ENCODE measurements at places on chromosomes 16 and 17. TPM values are rescaled to one million over a fixed set of nuclear protein-coding genes. Genes with fewer than 3 reads are reported as not detected.

DNA sequence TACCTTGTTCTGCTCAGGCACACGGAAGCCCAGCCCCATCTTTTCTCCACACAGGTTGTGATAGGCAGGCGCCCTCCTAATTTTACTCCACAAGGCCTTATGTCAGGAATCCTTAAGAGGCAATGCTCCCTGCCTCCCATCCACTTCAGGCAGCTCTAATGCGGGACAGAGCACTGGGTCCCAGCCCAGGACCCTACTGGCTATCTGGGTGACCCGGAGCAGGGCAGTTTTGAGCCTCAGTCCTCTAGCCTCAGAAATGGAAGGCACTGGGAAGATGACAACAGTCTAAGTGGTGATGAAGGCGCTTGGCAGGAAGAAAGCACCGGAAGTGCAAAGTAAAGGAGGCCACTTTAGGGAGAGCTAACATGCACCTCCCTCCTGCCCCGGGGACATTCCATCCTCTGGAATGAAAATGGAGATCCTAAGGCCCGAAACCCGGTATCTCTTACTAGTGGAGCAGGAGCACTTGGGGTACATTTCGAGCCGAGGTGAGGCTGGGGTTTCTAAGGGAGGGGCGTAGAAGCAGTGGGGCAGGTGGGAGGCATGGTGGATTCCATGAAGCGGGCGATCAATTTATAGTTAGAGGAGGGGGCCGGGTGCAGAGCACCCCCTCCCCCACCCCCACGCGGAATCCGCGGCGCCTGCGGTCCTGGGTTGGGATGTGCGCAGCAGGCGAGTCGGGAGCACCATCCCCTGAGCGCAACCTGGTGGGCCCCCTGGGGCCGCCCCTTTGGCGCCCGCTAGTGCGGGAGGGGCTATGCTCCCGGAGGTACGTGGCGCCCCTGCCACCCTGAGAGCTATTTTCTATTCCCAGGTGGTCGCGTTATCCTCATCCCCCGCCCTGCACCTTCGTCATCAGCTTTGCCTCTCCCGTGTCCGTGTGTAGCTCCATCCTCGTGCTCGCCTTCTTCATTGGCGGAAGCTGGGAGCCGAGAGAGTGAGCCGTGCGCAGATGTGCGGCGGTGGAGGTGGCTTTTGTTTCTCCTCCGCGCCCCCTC lies 4.9 kb downstream of the MT1F start:
- no peak overlapping the region for H3K27ac ChIP-seq
- peak overlapping the region; percentile 42 for H3K4me3 ChIP-seq
- peaks cover 15% of the 10 kb centered on the region for H3K4me1 ChIP-seq
- 0 out of 2 replicates have a peak, but pooled peaks cover 3% of the 10 kb centered on the region for H3K36me3 ChIP-seq
- peaks cover 69% of the 10 kb centered on the region for H3K27me3 ChIP-seq

DNA sequence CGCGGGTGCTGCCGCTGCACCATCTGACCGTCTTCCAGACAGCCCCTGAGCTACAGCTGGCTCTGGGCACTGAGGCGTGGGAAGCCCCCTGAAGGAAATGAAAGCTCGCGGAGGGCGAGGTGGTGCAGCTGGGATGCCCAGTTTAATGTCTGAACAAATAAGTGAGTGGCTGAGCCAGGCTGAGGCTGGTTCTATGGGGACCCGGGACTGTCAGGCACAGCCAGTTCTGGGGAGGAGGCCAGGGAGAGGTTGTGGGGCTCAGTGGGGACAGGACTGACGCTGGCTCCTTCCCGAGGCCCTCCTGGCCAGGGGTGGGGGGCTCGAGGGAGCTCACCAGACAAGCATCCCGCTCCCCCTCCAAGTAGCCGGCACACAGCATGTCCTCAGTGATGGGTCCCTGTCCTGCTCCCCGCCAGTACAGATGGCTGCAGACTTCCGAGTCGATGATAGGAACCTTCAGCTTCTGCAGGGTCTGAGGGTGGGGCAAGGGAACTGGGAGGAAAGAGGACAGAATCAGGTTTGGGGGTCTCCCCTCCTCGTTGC lies 4.4 kb downstream of the PRSS22 start:
- H3K4me3 ChIP-seq, result no peak overlapping the region
- H3K27ac ChIP-seq, result no peak overlapping the region
- peaks cover 12% of the 10 kb centered on the region for H3K27me3 ChIP-seq
- peaks cover 9% of the 10 kb centered on the region for H3K36me3 ChIP-seq
- DNase-seq, result no peak

GRCh38 chr17:47650525-47651522 lies 1.1 kb downstream of the KPNB1 start:
- DNase-seq, result peak; percentile 97
- H3K4me3 ChIP-seq, result peak overlapping the region; percentile 98
- H3K27ac ChIP-seq, result peak overlapping the region; percentile 77
- H3K36me3 ChIP-seq, result peaks cover 41% of the 10 kb centered on the region

- no peaks in the 10 kb centered on the region for H3K27me3 ChIP-seq
- no peaks in the 10 kb centered on the region for H3K36me3 ChIP-seq
- DNase-seq, result no peak
- no peaks in the 10 kb centered on the region for H3K4me1 ChIP-seq
Measured at GRCh38 chr17:43134774-43135453, 9.8 kb upstream of the BRCA1 start.

DNA sequence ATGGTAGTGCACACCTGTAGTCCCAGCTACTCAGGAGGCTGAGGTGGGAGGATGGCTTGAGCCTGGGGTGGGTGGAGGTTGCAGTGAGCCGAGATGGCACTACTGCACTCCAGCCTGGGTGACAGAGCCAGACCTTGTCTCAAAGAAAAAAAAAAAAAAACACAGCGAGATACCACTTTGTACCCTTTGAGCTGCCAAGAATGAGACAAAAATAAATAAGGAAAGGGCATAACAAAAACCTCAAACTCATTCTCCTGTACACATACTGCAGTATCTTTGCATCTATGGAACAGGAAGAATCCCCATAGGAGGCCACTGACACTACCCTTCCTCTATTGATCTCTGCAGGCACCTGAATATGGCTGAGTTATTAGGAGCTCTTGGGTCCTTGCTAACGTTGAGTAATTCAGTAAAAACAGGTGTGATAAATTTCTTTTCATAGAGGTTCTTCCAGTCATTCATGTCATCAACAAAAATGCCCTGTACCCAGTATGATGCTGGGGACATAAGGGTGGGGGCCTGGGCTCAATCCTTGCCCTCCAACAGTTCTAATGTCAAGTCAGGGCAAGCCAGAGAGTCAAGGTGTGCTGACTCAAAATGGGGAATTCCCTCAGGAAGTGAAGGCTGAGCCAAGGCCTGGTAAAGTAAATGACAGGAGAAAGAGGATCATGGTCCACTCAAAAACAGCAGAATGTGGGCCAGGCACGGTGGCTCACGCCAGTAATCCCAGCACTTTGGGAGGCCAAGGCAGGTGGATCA lies 26.9 kb downstream of the RANBP10 start:
- H3K27ac ChIP-seq, result no peak overlapping the region
- no peak for DNase-seq
- peaks cover 10% of the 10 kb centered on the region for H3K36me3 ChIP-seq
- H3K27me3 ChIP-seq, result peaks cover 2% of the 10 kb centered on the region
- H3K4me1 ChIP-seq, result peaks cover 5% of the 10 kb centered on the region

Gene PSMC5
- total RNA-seq, result 156 TPM

DNA sequence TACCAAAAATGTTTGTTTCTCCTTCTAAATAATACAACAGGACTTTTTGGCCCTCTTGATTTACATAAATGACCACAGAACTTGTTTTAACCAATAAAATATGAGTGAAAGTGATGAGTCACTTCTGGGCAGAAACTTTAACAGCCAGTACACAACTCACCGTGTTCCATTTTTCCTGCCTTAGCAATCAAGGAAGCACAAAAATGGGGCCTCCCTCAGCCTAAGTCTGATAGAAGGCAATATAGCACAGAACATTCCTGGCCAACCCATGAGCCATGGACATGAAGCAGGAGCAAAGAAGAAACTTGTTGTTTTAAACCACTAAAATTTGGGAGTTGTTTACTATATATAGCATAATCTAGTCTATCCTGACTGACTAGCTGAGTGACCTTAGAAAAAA lies 61.1 kb upstream of the MTMR4 start:
- peak; percentile 60 for DNase-seq
- peaks cover 5% of the 10 kb centered on the region for H3K27me3 ChIP-seq
- no peaks in the 10 kb centered on the region for H3K36me3 ChIP-seq

GRCh38 chr16:58938811-58939210 lies 204.7 kb upstream of the GOT2 start:
- H3K4me3 ChIP-seq, result no peak overlapping the region
- no peaks in the 10 kb centered on the region for H3K4me1 ChIP-seq
- DNase-seq, result no peak
- no peak overlapping the region for H3K27ac ChIP-seq
- H3K27me3 ChIP-seq, result peaks cover 4% of the 10 kb centered on the region
- no peaks in the 10 kb centered on the region for H3K36me3 ChIP-seq

Gene CMTM1
- 5.6 TPM for total RNA-seq

DNA sequence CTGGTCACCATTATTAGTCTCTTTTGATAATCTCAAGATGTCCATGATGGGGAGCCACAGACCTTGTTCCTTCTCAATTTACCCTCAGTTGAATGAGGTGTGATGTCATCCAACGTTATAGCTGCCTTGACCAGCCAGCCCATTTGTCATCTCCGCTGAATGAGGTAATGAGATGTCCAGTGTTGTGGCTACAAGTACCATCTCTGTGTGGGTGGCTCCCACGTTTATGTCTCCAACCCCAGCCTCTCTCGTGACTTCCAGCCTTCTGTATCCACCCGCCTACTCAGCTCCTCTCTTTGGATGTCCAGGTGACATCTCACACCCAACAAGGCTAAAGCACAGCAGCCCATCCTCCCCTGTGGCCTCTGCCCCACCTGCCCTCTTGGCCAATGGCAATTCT lies 18.2 kb downstream of the DNAH17 start:
- H3K27ac ChIP-seq, result no peak overlapping the region
- peaks cover 17% of the 10 kb centered on the region for H3K27me3 ChIP-seq
- 0 out of 2 replicates have a peak, but pooled peaks cover 8% of the 10 kb centered on the region for H3K4me1 ChIP-seq
- H3K4me3 ChIP-seq, result no peak overlapping the region
- no peaks in the 10 kb centered on the region for H3K36me3 ChIP-seq
- no peak for DNase-seq

Gene RNF135
- total RNA-seq, result 12.0 TPM

DNA sequence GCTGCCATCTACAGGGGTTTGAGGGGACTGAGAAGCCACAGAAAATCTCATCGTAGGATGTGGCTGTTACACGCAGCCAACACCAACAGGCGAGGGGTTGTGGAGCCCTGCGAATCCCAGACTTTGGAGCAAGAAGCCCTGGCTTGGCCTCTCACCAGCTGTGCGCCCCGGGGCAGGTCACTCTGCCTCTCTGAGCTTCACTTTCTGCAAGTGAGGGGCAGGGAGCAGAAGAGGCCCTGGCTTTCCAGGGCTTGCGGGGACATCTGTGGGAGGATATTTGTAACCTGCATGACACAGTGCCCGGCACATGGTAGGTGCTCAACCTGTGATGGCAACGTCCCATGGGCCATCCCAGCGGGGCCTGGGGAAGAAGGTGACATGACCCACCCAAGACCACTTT lies 32.9 kb upstream of the CIBAR2 start:
- H3K36me3 ChIP-seq, result no peaks in the 10 kb centered on the region
- no peak for DNase-seq
- peaks cover 41% of the 10 kb centered on the region for H3K4me1 ChIP-seq
- no peak overlapping the region for H3K4me3 ChIP-seq

Gene ZACN
- not detected for total RNA-seq

- H3K27me3 ChIP-seq, result peaks cover 2% of the 10 kb centered on the region
- DNase-seq, result peak; percentile 63
- H3K36me3 ChIP-seq, result peaks cover 15% of the 10 kb centered on the region
- peak overlapping the region; percentile 59 for H3K4me3 ChIP-seq
Measured at GRCh38 chr17:2222901-2223616, 80.5 kb downstream of the SMG6 start.

GRCh38 chr17:75059369-75060345 lies 12.6 kb downstream of the KCTD2 start:
- 0 out of 2 replicates have a peak overlapping the region, but pooled peaks have one; percentile 52 for H3K27ac ChIP-seq
- peaks cover 8% of the 10 kb centered on the region for H3K36me3 ChIP-seq
- DNase-seq, result peak; percentile 74
- peaks cover 8% of the 10 kb centered on the region for H3K4me1 ChIP-seq
- no peak overlapping the region for H3K4me3 ChIP-seq

- peak overlapping the region; percentile 15 for H3K4me3 ChIP-seq
- H3K36me3 ChIP-seq, result peaks cover 57% of the 10 kb centered on the region
- H3K27me3 ChIP-seq, result peaks cover 3% of the 10 kb centered on the region
- H3K4me1 ChIP-seq, result peaks cover 43% of the 10 kb centered on the region
- no peak for DNase-seq
- H3K27ac ChIP-seq, result peak overlapping the region; percentile 80
Measured at GRCh38 chr17:28926366-28926765, 23.5 kb upstream of the DHRS13 start.

DNA sequence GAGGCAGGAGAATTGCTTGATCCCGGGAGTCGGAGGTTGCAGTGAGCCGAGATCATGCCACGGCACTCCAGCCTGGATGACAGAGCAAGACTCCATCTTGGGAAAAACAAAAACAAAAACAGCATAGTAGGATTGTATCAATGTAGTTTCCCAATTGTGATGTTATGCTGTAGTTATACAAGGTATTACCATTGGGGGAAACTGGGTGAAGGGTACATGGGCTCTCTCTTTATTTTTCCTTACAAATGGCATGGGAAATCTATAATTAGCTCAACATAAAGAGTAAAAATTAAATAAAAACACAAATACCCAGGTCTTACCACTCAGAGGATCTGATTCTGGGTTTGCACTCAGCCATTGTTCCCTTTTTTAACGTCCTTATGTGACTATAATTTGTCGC lies 107.9 kb downstream of the KATNIP start:
- H3K27ac ChIP-seq, result no peak overlapping the region
- H3K4me1 ChIP-seq, result no peaks in the 10 kb centered on the region
- H3K36me3 ChIP-seq, result no peaks in the 10 kb centered on the region
- H3K4me3 ChIP-seq, result no peak overlapping the region
- no peak for DNase-seq
- H3K27me3 ChIP-seq, result no peaks in the 10 kb centered on the region

Gene RHBDF1
- total RNA-seq, result 61.7 TPM

DNA sequence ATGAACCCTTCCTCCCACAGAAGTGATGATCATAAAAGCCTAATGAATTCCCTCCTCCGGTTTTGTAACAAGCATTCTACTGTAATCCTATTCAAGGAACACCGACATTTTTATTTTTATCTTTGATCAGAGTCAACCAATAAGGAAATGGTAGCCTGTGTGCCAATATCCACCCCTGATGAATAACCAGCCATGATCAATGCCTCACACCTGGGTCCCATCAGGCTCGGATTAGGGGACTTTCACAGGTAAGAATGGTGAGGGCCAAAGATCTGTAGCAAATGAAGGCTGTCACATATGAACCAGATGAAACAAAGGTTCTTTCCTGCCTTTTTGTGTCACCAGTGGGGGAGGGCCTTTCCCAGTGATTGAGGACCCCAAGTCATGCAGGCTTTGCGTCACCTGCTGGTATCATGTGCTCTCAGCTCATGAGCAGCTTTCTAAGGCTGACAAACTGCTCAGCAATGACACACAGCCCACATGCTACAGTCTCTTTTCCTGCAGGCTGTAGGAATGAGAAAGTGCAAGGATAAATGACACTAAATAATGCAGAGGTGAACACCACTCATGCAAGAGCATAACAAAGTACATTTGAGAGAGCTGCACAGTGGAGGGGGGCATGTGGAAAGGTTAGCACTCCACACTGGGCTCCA lies 34.9 kb downstream of the TOM1L2 start:
- no peaks in the 10 kb centered on the region for H3K27me3 ChIP-seq
- peak overlapping the region; percentile 84 for H3K27ac ChIP-seq
- DNase-seq, result no peak
- H3K36me3 ChIP-seq, result 0 out of 2 replicates have a peak, but pooled peaks cover 6% of the 10 kb centered on the region
- H3K4me3 ChIP-seq, result peak overlapping the region; percentile 66
- peaks cover 100% of the 10 kb centered on the region for H3K4me1 ChIP-seq

- H3K27ac ChIP-seq, result no peak overlapping the region
- peaks cover 14% of the 10 kb centered on the region for H3K4me1 ChIP-seq
- DNase-seq, result no peak
- H3K27me3 ChIP-seq, result no peaks in the 10 kb centered on the region
- H3K4me3 ChIP-seq, result no peak overlapping the region
- peaks cover 42% of the 10 kb centered on the region for H3K36me3 ChIP-seq
Measured at GRCh38 chr16:53882310-53882709, 178.4 kb downstream of the FTO start.

All from HFFc6 (cell line).